ENCODE measurements at places on chromosomes 2 and 18.

DNA sequence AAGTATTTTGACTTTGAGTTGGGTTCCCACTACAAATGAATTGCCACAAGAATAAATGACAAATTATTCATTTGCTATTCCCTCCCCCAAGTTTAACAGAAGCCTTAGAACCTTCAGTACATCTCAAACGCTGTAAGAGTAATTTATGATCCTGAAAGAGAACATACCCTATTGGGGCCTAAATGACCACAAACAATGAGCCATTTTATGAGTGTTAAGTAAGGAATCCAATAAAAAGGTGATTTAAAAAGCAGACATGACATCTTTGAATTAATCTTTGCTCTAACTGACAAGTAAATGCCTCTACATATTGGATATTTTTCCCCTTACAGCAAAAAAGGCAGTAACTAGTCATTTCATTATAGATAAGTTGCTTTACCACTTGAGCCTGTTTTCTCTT, 136.9 kb downstream of the NRXN1 start:
- no peak for DNase-seq

DNA sequence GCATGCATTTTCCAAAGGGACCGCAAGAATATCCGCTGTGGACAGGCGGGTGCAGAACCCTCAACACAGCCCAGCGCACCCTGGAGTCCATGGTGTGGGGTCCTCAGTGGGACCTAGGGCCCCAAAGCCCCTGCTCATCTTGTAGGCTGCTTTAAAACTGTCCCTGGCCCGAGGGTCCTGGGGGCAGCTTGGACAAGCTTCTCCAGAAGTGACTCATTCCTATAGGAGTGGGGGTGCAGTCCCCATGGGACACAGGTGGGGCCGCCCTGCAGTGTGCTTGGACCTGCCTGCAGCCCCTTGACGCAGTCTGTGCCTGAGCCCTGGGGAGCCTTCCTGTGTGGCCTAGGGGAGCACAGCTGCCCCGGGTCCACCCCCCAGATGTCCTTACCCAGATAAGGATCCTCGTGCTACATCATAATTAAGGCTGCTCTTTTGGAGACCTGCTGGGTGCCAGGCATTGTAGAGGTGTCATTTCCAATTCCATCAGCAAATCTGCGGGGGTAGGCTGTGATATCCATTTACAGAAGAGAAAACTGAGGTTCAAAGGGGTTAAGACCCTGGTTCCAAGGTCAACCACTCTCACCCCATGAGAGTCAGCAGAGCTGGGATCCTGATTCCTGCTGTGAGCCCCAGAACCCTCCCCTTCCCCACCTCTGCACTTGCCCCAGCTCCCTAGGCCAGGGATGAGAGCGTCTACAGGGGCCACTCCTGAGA, 1.7 kb upstream of the HS6ST1 start:
- no peak for DNase-seq

DNA sequence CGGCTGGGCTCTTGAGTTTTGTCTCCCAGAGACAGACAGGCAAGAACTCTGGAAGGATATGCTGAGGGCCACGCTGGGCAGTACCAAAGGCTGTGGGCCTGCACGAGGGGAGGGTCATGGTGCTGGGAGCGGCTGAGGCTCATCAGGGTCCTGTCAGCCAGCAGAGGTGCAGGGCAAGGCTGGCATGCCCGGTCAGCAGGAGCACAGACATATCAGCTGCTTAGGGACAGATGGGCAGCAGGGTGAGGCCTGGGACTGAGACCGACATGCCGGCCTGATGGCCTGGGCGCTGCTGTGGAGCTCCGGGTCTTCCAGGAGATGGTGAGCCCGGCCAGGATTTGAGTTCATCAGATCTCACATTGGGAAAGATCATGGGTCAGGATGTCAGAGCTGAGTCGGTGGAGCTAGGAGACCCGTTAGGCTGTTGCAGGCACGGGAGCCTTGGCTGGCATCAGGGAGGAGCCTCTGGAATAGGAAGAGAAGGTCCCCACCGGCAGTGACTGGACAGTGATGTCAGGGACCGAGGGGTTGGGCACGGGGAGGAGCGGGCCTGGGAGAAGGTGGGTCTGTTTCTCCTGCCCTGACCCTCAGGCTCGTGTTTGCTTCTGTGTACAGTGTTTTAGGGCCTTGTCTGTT, 18.8 kb downstream of the CNDP2 start:
- DNase-seq, result no peak

- peak; percentile 36 for DNase-seq
These were observed 146.7 kb downstream of the MYO3B start for GRCh38 chr2:170324640-170325046.

- DNase-seq, result no peak
These were observed 113.9 kb downstream of the SS18 start for GRCh38 chr18:25976554-25976953.

DNA sequence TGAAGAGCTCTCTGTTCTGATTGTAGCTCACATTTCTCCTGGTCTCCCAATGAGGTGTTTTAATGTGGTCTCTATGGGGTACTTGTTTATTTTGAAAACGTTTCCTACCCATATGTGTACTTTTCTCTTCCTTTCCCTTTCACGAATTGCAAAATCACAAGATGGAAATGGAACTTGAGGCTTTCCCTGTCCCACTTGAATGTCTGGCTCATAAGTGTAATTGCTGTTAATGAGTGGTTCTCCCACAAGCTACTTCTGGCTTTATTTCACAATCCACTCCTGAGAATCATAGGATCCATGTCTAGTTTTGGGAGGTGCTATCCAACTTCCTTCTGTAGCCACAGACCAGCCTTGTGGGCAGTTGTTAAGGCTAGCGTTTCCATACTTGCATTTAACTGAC, 81.1 kb upstream of the CAVIN2 start:
- no peak for DNase-seq

GRCh38 chr2:237862528-237862895, 3.1 kb downstream of the RAMP1 start:
- no peak for DNase-seq

DNA sequence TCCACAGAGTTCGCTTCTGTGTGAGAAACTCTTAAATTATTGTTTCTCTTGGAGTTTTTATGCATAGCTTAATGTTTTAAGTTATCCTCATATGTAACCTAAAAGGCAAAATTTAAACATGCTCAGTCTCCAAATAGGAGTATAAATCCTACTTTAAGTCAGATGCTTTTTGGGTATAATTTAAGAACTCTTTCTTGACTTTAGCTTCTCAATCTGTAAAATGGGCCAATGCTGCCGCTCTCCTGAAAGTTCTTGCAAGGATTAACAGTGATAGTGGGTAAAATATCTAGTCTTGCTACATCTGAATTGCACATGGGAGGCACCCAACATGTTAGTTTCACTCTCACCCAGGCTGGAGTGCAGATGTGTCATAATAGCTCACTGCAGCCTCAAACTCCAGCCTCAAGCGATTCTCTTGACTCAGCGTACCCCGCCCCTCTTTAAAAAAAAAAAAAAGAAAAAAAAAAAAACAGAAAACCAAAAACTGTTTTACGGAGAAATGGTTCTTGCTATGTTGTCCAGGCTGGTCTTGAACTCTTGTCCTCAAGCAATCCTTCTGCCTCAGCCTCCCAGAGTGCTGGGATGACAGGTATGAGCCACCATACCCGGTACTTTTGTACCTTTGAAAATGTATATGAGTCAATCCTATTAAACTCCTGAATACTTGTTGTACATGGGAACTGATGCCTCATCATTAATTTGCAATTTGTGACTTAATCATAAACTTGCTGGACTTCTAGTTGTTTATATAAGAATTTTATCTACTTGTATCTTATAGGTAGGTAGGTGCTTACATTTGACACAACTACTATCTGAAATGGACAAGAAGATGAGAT, 1.8 kb downstream of the FBXO48 start:
- peak; percentile 50 for DNase-seq

DNA sequence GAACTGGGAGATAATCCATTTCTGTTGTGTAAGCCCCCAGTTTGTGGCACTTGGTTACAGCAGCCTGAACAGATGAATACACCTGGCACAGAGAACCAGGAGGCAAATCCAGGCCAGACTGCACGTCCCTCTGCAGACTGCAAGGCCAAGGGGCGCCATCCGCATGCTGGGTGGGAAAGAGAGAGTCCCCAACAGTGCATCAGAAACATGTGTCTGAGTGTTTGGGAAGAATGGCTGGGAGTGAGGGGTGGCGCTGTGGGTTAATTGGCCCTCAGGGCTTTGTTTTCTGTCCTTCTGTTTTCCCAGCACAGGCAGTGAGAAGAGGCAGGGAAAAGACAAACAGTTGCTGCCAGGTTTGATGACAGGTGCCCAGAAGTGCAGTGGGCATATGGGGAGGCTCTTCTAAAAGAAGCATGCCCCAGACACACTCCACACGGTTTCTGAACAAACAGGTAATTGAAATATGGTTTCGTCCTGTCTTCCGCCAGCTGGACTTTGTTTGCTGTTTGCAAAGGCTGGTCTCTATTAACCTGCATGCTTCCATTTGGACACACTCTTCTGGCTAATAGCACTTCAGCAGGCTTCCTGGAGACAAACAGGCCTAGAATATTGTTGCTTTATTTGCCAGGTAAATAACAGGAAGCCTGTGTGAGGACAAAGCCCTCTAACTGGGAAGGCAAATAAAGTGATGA, 43.4 kb upstream of the SEC11C start:
- no peak for DNase-seq

DNA sequence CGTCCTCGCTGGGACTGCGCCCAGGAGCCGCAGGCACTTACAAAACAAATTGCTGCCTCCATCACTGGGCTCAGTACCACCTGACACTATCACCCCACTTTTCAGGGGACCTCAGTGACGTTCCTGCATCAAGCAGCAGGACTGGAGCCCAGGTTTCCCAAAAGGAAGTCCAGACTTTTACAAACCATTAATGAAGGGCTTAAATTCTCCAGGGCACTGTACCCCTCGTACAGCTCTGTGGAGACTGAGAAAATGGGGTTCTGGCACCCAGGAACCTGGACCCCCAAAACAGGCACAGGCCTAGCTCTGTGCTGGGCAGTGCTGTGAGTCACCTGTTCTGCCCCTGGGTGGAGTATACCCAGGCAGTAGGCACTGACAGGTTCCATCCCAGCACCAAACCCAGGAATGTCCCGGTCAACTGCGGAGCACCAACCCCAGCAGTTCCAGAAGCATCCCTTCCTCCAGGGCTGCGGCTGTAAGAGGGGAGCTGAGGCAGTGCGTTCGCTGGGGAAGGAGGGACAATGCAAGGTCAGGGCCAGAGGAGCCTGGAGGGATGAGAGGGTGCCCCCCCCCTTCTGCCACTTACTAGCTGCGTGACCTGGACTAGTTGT, 24.6 kb upstream of the NOTO start:
- DNase-seq, result no peak

DNA sequence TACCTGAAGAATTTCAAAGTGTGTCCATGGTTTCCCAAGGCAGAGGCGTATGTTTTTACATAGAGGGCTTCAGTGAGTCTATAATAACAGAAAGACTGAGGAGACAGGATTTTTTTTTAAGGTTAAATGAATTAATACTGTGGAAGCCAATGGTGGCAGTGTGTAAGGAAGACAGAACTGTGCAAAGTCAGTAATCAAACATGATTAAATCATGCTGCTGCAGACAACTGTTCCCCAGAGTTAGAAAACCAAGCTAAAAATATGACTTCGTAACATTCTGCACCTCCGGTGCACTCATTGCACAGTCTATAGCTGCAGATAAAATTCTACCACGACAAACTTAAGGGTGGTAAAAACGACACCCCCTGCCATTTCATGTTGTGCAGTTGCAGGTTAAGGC, 309.6 kb upstream of the TRIB2 start:
- DNase-seq, result no peak

GRCh38 chr2:10078704-10079265, 1.4 kb downstream of the CYS1 start:
- no peak for DNase-seq

- DNase-seq, result no peak
These were observed 33.7 kb downstream of the C2orf76 start for GRCh38 chr2:119332953-119333352.

DNA sequence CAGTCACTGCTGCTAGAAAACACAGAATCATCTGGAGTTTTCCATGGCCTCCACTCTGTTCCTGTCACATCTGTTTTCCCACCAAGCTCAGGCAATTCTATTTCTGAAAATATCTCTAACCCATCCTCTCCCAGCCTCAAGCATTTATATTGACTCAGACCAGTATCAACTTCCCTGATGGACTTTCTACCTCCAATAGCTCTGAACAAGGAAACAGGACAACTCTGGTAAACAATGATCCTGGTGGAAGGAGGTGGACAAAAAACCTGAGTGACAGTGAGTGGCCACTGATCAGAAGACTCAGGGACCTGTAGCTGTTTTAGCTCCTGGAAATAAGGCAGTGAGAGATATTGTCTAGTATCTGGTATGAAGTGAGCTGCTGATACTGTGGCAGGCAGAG, 23.4 kb downstream of the BMP10 start:
- no peak for DNase-seq

DNA sequence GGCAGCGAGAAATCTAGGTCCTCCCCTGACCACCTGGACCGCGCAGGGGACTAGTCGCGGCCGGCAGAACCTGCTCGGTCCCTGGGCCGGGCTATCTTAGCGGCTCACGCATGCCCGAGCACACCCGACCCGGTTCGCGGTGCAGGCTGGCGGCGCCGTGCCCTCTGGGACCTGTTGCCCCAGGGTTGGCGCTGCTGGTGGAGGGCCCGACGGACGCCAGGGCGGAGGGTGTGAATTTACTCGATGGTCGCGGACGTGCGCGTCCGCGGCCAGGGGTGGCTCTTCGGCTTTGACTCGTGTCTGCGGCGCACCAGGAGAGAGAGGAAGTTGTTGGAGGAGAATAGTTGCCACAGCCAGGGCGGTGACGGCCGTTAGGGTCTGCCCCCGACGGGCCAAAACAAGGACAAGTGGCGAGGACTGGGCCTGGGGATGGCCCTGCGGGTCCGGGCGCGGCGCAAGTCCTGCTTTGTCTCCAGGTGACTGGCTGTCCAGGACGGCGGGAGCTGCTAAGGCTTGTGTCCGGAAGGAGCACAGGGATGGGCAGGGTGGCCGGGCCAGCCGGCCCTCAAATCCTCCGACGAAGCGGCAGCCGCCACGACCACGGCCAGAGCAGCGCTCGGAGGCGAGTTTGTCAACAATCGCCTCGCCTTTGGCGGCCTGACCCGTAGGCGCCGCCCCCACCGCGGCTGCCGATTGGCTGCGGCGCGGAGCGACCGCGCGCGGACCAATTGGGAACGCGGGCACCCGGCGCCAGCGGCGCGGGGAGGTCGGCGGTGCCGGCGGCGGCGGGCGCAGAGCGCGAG, 1.3 kb downstream of the BCL2L11 start:
- peak; percentile 86 for DNase-seq
